CD4-positive, alpha-beta T cell treated with Interleukin-4 for 1 hour (primary cell): ENCODE measurements at places on chromosomes 13 and 19.

- no peak for DNase-seq
Measured at GRCh38 chr19:35449359-35450043, 1.4 kb downstream of the FFAR2 start.

GRCh38 chr13:110713642-110713952 lies at the start of gene ING1:
TSS of gene ING1 (plus strand) at chr13:110713700. CDS start at chr13:110714150, 450 bp downstream.
- no peak for DNase-seq

DNA sequence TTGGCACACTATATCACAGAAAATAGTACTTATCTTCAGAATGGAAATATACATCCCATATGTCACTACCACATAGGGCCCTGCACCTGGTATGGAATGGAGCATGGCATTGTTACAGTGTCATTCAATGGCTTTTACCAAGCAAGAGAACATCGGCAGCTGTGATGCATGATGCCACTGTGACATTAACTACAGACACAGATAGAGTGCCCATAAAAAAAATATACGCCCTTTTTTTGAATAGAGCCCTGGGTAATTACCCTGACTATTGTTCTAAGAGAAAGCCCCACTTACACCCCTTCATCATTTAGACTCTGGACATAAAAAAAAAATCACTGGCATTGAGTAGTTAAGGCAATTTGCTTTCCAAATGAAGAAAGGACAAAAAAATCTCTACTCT lies 320.3 kb downstream of the DNAJC15 start:
- DNase-seq, result no peak

GRCh38 chr13:113367020-113367560 lies 3.2 kb upstream of the GRTP1 start:
- DNase-seq, result no peak

DNA sequence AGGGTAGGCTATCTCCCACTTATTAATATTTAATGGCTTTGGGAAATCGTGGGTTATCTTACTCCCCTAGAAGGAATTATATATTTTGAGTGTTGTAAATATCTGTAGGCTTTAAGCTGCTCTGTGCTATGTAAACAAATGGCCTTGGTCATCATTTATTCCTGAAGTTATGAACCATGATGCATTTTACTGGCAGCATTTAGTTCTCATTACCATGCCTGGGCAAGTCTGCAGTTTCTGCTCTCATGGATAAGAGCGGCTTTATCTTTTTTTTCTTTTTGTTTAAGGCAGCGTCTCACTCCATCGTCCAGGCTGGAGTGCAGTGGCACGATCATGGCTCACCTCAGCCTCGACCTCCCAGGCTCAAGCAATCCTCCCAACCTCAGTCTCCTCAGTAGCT lies 156.1 kb downstream of the IRS2 start:
- DNase-seq, result no peak
